ENCODE measurements at places on chromosomes 11 and 22.
A peak's percentile ranks its signal among the peaks of the same experiment; 100 is the strongest.

DNA sequence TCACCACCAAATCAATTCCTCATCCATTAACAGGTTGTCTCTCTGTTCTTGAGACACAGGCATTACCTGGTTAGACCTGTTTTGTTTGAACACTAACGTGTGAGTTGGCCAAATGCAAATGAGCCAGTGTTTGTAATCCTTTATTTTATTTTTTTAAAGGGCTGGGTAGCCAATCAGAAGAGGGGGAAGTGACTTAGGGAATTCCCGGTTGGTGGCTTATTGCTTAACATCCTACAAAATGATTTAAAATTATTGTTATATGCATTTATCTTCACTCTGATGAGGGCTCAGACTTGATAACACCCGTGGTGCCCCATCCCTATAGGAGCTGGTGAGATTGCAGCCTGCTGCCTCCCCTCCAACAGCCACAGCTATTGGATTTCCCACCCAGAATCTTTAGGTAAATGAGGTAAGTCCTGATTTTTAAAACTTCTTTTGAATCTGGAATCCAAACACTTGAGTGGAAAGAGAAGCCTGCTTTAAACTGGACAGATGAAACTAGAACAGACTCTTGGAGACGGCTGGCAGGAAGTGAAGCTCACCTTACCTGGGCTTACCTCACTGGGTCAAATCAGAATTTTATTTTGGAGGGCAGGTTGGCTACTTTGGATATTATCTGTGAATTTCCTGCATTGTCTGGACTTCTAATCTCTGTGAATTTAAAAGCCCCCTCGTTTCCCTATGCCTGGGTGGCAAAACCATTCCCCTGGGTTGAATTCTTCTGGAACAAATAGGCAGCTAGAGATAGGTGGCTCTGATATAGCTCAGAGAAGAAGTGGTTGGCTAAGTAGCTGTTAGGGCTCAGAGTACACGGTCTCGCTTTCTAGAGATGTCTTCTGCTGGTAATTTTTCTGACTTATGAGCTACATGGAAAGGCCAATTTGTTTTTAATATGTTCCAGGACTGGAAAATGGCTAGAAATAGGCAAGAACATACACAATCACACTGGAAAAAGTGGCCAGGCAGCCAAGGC lies at the start of gene EHF:
Gene EHF, plus strand, starts transcription at position 274 of the 973 bp plus-strand sequence. CDS start 21,538 bp downstream, outside the sequence.
- no peak for DNase-seq

- DNase-seq = peak; percentile 11
Observed at GRCh38 chr11:82398300-82398815, 335.3 kb downstream of the FAM181B start.

GRCh38 chr22:38051900-38052862 lies 5.0 kb upstream of the PICK1 start:
- DNase-seq = no peak

GRCh38 chr11:47388697-47389576 lies 10.6 kb upstream of the SPI1 start:
- no peak for DNase-seq

DNA sequence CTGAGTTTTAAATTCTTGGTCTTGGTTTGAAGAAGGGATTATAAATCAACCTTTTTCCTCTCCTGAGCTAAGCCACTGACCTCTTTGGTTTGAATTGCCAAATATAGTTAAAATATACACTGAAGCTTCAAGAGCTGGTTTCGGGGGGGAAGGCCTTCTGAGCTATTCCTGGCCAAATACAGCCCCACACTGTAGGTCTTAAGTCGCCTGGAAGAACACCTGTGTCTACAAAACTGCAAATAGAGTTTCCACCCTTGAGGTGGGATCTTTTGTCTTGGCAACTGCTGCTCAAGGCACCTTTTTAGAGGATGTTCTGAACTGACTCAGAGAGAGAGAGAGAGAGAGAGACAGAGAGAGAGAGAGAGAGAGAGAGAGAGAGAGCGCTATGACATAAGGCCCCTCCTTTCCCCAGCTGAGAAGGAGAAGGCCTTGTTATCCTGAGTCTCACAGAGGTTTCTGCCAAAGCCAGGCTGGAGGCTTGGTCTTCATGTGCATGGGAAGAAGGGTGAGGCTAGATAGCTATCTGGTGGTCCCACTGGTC lies 5.5 kb downstream of the ADM start:
- no peak for DNase-seq

DNA sequence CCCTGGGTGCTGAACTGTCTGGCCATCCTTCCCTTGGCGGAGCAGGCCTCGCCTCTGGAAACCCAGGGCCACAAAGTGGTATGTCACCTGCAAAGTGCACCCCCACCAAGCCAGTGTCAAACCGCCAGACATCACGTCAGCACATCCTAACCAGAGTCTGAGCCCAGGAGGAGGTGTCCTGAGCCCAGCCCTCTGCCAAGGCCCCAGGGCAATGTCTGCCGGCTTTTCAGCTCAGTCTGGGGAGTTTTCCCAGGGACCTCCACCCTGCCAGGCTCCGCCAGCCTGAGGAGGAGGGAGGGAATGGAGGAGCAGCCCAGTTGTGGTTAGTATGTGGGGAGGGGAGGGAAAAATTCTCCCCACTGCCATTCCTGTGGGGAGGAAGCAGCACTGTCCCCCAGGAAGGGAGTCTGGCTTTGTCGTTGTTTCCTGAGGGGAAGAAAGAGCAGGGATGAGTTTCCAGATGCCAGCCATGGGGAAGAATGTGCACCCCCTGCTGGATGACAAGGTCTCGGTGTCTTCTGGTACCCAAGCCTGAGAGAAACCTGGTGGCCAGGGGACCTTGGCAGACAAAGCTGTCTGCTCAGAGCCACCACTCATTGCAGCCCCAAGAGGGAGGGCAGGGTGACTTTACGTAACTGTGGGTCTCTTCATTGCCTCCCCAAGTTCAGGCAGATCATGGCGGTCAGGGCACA lies 81.4 kb upstream of the CD82 start:
- no peak for DNase-seq

DNA sequence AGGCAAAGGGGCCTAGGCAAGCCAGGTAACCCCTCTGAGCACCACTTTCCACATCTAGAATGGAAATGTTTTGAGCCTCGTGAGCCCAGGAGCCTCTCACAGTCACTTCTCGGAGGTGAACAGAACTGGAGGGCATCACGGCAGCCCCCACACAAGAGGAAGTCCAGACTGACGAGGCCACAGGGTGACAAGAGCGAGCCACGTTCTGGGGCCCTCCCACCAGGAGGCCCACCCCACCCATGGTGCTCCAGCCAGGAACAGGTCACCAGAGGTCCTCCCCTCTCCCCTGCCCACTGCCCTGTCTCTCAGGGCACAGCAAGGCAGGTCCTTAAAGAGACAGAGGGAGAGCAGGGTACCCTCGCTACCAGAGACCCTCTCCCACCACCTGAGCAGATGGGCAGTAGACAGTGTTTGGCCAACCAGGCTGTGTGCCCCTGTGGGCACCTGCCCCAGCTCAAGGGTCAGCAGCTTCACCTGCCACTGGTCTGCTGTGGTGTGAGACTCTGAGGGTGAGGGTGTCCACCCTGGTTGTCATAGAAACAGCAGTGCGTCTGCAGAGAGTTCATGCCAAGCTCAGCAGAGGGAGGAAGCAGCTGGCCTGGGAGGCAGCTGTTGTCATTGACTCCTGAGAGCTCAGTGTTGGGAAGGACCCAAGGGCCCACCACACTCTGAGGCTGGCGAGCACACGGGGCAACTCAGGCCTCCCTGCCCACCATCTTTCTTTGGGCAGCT lies 31.4 kb downstream of the RSPH14 start:
- DNase-seq = no peak

DNA sequence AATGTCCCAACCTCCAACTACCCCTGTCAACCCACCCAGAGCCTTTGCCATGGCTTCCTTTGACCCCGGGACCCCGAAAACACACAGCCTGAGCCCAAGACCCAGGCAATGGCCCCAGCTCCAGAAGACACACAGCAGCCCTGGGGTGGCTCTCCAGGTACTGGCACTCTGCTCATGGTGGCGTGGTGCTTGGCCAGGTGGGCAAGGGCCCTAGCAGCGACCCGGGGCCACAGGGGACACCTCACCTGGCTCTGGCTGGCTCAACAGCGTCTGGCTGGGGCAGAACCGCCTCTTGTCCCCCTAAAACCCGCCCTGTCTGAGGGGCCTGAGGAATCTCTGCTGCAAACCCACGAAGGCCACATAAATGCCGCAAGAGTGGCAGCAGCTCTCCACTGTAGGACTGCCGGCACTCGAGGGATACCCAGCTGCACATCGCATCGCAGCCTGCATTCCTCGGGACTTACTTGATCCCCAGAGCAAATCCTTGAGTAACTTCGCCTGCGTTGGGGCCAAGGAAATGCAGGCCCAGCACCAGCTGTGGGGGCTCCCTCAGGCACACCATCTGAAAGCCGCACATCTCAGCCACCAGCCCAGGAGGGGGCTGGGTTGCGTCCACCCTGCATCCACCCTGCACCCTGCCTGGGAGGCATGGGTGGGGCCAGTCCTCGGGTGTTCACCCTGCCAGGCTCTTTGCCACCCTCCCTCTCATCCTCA lies 23.1 kb upstream of the GNB1L start:
- no peak for DNase-seq

- DNase-seq = no peak
Observed at GRCh38 chr11:47241841-47242301, 6.7 kb downstream of the ACP2 start.

DNA sequence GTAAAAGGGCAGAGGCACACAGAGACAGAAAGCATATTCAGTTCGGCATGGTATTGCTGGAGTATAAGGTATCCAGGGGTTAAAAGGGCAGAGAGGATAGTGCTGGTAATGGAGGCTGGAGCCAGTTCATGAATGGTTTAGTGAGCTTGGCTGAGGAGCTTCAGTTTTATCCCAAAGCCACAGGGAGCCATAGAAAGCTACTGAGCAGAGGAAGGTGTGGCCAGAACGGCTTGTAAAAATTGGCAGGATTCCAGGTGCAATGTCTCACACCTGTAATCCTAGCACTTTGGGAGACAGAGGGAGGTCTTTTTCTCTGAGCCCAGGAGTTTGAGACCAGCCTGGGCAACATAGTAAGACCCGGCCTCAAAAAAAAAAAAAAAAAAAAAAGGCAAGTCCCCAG lies 186.1 kb downstream of the MYO18B start:
- DNase-seq = no peak

GRCh38 chr11:94595076-94595475 lies 27.9 kb downstream of the PIWIL4 start:
- no peak for DNase-seq

DNA sequence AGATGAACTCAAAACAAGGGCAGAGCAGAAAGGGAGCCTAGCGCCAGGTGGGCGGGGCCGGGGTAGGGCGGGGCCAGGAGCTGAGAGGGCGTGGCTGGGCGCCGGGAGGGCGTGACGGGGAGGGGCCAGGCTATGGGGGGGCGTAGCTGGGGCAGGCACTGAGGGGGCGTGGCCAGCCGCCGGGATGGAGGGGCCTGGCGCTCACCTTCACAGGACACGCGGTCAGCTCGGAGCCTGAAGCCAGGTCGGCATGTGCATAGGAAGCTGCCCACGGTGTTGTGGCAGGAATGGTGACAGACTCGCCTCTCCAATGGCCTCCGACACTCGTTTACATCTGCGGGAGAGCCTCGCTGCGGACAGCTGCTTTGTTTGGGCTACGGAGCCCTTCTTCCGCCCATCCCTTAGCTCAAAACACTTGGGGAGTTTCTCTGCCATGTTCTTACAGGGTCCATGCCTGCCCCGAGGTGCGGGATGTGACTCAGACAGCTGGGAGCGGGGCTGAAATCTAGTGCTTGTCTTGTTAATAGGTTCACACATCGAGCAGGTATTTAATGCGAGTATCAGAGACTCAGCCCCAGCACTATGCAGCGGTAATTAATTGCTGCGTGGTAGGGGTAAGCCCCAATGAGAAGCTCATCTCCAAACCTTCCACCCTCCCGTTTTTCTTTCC lies 13.4 kb downstream of the VWCE start:
- DNase-seq = no peak

DNA sequence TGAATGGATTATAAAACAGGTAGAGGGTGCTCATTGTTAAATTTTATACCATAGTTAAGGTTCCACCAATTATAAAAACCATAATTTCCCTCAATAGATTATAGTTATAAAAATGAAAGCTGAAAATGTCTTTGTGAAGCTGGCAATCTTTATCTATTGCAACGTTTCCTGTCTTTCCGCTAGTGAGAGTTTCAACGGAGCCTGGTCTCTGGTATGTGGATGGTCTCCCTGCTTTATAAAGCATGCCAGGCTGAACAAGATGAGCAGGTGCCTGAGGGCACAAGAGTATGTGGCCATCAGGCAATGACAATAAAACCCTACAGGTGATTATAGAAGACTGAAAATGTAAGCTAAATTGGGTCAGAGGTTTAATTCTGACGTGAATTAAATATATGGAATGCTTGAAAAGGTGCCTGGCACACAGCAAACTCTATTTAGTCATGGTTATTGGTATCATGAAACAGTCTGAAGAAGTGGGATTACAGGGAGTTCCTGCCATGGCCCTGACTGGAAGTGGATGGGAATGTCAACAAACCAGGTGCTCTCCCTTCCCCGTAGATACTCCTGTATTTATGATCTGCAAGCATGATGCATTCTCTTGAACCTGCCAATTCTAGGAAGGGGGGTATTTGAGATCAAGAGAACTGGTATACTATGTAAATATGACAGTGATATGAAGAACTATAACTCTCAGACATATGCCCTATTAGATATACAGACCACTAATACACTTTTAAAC lies 115.7 kb downstream of the ENTHD1 start:
- no peak for DNase-seq

DNA sequence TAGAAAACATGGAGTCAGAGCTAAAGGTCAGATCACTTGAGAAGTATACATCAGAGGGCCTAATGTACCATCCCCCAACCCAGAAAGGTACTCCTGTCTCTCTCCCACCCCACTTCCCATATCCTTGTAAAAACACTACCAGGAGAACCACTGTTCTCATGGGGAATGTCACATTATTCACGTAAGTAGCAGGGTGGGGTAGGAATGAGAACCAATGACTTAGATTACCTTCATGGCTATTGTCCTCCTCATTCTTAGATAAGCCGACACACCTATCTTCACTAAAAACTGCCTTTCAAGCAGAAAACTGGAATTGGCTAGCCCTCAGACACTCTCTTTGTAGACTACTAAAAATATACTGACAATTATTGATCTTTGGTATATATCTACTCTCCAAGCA lies 63.6 kb downstream of the CEP57 start:
- DNase-seq = no peak

DNA sequence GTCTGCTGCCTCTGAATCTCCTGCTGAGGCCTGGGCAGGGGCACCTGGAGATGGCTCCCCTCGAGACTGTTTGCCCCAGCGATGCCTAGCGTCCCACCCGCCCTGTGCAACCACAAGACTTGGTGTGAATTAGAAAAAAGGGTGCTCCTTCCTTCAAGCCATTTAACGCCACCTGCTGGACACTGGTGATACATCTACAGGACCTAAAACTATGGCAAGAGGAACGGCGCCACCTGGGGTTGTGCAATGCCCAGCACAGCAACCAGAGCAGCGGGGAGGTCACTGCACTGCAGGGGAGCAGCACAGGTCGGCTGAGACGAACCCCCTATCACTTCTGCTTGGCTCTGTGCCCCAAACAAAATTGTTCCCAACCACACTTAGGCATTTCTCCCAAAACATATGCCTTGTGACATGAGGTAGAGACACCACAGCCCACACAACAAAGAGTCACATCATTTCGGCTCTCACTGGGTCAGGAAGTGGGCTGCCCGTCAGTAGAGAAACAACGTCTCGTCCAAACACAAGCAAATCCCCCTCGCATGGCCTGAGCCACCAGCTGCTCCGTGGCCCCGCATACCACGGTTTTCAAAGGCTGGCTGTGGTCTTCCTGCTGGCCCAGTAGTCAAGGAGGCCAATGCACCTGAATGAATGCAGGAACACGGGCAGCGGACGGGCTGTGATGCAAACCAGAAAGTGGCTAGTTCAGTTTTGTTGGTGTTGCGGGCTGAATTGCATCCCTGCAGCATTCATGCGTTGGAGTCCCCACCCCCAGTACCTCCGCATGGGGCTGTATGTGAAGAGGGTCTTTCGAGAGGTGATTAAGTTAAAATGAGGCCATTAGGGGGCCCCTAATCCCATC lies 171.9 kb downstream of the SHANK2 start:
- peak; percentile 11 for DNase-seq

- no peak for DNase-seq
Observed at GRCh38 chr11:94181526-94181925, 52.9 kb downstream of the PANX1 start.
